Activated CD4-positive, alpha-beta T cell treated with anti-CD3 and anti-CD28 coated beads for 1 hour (primary cell): ENCODE measurements at places on chromosomes 1 and 21.

DNA sequence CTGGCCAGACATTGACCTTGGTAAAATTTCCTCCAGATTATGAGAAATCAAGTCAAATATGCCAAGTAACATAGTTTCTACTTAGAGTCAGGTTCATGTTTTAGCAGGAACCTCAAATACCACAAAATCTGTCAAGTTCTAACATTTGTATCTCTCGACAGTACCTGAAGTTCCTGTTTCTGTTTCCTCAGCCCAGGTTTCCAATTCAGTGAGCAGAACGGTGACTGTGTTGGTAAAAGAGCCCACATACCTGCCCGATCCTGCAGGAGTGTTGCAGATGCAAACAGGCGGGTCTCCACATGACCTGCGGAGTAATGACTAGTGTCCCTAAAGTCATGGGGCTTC lies 57.9 kb upstream of the LGALS8 start:
- DNase-seq = no peak

DNA sequence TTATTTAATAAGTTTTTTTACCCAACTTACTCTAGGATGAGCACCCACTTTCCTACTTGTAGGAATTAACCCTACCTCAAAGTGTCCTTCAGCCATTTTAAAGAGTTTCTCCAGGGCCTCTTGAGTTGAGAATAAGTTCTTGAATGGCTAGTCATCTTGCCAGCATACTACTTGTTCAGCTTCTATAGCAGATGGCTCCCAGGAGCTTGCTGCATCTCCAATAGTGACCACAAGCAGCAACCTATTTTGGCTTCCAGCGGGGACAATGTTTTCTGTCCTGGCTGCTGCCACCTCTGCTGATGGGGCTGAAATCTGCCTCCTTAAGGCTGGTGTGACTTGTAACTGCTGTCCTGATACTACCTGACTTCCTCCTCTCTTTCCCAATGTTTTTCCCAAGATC lies 20.8 kb upstream of the PIK3R3 start:
- DNase-seq = no peak

- DNase-seq = no peak
These were observed 8.1 kb upstream of the MYOG start for GRCh38 chr1:203093754-203094410.

GRCh38 chr1:18950401-18951026 lies 6.0 kb downstream of the IFFO2 start:
- DNase-seq = no peak

DNA sequence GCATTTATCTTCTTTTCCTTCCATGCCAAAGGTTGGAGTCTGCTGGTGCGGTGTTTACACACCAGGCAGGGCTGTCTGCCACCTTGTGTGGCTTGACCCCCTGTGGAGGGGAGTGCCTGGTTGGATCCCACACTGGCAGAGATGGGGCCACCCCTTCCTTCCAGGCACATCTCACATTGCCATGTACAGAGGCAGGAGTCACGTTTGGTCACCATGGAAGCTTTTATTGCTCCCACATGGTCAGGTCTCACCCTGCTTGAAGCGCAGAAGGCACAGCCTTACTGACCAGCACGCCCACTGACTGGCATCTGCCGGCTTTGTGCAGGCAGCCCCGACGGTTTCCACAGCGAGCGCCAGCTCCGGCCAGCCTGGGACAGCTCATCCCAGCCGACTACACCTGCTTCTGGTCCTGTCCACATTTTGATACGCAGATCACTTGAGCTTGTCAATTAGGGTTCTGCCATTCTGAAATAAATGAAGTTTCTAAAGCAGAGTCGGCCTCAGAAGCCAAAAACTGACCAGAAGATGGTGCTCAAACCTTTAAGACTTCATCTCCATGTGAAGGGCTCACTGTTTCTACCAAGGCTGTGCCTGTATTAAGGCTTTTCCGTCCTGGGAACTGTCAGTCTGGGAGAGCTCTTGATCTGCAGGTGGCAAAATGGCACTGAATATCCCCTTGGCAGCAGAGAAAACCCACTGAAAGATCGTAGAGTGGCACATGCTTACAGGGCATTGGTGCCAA lies 35.6 kb upstream of the EPHA8 start:
- DNase-seq = no peak

- DNase-seq = no peak
These were observed 177.6 kb upstream of the DPYD start for GRCh38 chr1:98098473-98098872.

DNA sequence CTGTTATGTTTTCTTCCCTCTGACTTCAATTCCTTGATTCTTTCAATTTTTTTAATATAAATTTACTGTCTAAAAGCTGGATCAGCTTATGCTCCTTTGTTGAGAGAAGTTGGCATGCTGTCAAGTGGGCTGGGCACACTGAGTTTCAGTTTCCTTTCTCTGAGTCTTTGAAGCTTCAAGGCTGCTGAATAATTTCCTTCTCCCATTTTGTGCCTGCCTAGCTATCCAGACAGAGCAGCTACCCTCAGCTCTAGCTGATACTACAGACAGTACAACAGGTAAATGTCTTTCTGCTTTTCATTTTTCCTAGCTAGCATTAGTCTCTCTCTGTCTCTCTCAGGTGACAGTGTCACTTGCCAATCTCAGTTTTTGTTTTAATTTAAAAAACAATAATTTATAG lies at the start of gene IFI44:
IFI44 (plus strand) TSS at position 204 of the 400 bp plus-strand sequence. CDS start 365 bp downstream, outside the sequence.
- DNase-seq = peak; percentile 76

DNA sequence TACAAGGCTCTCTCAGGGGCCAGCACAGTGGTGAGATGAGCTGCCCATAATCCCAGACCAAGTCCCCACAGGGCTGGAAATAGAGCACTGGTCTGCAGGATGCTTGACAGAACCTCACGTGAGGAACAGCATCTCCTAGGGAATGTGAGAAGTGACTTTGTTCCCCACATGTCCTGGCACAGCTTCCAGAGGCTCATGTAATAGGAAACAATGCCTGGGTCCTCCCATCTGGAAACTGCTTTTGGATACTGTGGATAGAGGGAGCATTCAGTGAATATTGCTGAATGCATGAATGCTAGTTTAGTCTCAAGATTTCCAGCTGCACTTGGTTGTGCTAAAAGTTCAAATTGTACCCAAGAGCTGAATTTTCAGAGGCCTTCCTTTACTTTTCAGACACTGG lies 146.2 kb downstream of the TNR start:
- no peak for DNase-seq

DNA sequence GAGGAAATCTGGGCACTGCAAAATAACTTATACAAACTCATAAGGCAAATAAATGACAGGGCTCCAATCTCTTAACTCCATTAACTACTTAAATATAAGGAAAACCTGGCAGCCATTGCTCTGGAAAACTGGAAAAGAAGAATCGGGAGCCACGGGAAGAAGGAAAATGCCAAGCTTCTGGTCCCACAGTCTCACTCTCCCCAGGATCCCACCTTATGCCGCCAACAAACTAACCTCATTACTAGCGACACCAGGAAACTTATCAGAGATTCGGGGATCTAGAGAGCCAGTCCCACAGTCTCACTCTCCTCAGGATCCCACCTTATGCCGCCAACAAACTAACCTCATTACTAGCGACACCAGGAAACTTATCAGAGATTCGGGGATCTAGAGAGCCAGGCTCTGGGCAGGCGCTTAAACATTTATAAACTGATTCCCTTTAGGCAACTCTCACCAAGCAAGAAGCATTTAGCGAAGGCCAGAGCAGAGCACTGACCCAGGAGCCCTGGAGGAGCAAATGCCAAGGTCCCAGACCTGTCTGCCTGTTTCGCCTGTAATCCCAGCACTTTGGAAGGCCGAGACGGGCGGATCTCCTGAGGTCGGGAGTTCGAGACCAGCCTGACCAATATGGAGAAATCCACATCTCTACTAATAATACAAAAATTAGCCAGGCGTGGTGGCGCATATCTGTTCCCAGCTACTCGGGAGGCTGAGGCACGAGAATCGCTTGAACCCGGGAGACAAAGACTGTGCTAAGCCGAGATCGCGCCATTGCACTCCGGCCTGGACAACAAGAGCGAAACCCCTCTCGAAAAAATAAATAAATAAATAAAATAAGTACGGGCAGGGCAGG lies 720 bp downstream of the PSMB2 start:
- DNase-seq = no peak

DNA sequence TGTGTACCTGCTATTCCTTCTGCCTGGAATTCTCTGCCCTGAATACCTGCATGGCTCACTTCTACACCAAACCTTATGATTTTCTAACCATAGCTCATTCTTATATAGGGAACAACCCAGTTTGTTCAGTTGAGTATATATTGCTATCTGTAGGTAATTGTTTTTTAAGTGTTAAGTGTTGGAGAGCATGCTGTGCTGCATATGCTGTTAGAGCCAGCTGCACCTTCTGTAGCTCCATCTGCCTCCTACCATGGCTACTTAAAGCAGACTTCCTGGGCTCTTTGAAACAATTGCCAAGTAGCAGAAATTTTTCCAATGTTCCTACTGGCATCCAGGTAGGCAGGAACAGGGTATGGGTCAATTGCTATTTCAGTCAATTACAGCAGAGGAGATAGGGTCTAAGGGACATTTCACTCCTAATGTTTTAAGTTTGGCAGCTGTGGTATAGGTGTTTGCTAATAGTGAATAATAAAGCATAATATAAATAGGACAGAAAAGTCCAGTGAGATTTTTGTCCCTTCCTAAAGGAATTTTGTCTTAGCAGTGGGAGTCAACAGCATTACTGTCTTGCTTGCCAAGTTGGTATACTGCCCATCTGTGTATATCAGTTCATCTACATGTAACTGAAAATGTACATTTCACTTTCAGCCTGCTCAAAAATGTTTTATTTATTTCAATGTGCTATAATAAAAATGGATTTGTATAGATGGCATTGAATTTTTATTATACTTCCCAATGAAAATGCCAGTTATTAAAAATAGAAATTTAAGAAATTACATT lies 34.0 kb upstream of the C1orf115 start:
- no peak for DNase-seq

DNA sequence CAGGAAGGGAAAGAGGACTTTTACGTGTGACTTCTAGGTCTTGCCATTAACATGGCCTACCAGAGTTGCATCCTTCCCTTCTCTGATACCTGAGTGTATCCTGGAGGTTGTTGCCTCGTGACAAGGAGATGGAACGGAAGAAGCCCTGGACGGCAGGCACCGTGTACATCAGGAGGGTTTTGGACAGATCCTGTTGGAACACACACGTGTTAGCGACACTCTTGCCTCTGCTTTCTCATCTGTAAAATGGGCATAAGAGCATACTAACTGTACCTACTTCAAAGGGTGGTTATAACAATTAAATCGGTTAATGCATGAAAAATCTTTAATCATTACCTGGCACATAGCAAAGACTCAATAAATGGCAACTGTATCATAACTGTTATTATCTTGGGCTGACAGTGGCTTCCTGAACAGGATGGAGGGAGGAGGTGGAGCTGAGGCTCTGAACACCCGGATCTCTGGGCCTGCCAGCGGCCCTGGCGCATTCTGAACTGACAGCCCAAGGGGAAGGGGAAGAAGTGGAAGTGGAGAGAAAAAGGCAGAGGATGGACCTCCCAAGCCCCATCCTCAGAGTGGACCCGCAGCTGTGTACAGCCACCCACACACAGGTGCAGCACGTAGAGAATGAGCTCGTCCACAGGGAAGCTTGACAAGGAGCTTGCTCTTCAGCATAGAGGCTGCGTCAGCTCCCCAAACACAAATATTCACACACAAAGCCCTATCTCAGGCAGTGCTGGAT lies 30.2 kb upstream of the EXOSC10 start:
- DNase-seq = no peak

- DNase-seq = no peak
These were observed 36.4 kb downstream of the PALMD start for GRCh38 chr1:99682291-99682751.

DNA sequence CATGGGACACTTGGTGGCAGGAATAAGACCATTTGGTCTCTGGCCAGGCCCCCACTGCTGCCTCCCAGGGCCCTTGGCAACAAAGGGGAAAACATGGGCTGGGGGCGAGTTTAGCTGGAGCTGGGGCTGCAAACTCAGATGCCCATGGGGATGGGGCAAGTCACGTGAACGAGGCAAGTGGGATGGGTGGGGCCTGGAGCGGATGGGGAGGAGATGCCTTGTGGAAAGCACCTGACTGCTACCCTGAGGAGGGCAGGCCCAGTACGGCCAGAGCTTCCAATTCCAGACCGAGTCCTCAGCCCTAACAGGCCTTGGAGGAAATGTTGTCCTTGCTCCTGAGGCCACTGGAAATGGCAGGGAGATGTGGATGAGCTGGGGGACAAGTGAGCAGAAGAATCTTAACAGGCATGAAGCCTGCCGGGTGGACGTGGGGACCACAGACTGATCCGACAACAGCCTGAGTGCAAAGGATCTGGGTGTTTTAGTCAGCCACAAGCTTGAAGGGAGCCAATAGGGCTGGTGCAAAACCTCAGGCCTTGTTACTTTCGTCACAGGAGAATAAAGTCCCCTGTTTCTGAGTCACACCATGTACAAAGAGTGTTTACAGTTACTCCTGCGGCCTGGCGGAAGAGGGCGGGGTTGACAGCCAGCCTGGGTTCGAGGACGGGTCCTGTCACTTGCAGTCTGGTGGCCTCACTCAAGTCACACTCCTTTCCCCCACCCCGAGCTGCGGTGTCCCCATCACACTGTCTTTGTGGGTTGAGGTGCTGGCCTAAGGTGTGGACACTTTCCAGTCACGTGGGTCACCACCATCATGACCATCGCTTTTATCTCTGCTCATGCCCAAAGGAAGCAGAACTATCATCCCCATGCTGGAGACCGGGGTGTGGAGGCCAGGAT lies 19.1 kb downstream of the RUNX3 start:
- DNase-seq = peak; percentile 51

GRCh38 chr1:177706977-177707376 lies 262.9 kb downstream of the SEC16B start:
- DNase-seq = no peak

DNA sequence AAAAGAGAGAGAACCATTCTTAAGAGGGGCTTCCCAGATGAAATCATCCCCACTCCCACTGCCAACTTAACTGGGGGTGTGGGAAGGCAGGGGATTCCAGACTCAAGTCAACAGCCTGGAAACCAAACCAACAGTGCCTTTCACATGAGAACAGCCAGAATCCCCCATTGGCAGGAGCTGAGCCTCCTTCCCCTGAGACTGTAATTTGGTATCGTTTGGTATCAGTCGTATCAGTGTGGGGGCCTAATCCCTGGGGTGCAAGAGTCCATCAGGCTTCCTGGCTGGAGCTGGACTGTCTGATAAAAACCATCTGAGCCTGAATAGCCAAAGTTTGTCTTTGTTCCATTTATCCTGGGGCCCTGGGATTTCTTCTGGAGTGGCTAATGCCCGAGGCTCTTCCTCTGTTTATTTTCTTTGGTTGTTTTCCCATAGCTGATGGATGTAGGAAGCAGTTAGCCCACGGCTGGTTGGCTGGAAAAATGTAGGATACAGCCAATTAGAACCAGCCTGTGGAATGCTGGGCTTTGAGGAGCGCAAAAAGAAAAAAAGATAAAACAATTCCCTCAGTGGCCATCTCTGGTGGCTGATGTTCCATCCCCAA lies 84.6 kb downstream of the LAMC2 start:
- no peak for DNase-seq

GRCh38 chr1:180094705-180095295 lies 59.9 kb upstream of the QSOX1 start:
- no peak for DNase-seq
